Activated CD8-positive, alpha-beta memory T cell treated with anti-CD3 and anti-CD28 coated beads, Interleukin-2, amount 50 U/mL, for 4 hours (primary cell): ENCODE measurements at places on chromosomes 6 and 20.

- no peak for DNase-seq
These were observed 47.7 kb upstream of the PLN start for GRCh38 chr6:118500130-118501015.

DNA sequence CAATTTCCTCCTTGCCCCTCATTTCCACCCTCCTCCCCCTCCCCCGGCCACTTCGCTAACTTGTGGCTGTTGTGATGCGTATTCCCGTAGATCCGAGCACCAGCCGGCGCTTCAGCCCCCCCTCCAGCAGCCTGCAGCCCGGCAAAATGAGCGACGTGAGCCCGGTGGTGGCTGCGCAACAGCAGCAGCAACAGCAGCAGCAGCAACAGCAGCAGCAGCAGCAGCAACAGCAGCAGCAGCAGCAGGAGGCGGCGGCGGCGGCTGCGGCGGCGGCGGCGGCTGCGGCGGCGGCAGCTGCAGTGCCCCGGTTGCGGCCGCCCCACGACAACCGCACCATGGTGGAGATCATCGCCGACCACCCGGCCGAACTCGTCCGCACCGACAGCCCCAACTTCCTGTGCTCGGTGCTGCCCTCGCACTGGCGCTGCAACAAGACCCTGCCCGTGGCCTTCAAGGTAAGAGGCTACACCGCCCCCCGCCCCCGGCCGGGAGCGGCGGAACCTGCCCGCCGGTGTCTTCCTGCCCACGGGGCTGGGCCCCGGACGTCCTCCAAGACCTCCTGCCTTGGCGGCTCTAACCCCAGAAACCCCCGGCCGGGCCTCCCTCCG lies 44.9 kb upstream of the SUPT3H start:
- DNase-seq: peak; percentile 63

GRCh38 chr6:5141046-5141445 lies 55.9 kb downstream of the PPP1R3G start:
- DNase-seq: no peak

DNA sequence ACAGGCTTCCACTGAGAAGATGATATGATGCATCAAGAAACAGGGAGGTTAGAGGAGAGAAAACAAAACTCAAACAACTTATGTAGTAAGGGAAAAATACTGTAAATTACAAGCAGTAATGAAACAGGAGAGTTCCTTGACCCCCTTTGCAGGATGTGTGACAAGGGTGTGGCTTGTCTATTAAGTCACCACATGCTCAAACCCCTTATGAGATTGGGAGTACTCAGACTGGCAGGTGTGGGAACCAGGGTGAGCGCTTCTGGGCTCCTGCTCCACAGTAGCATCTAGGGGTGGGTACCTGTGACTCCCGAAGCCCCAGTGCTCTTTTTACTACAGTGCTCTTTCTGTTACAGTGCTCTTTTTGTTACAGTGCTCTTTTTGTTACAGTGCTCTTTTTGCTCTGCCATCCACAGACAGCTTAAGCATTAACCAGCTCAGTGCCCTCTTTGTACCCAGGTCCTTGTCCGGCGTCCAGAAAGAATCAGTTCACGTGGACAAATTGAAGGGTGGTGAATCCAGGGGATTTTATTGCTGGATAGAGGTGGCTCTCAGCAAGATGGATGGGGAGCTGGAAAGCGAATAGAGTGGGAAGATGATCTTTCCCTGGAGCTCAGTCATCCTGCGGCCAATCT lies 28.7 kb downstream of the OLIG3 start:
- DNase-seq: no peak
